ENCODE measurements at places on chromosomes 7 and 10.

- DNase-seq = no peak
Measured at GRCh38 chr7:132065193-132065988, 509.0 kb upstream of the PODXL start.

DNA sequence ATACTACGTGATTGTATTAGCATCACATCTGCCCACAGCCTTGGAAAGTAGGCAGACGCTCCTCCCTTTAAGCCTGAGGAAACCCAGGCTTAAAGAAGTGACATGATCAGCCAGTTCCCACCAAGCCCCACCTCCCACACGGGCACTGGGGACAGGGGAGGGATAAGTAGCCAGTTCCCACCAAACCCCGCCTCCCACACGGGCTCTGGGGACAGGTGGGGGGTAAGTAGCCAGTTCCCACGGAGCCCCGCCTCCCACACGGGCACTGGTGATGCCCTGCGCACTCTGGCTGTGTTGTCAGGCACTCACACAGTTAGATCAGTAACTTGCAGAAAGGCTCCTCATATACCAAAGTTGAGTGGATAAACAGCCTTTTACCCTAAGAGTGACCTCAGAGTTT is 606.8 kb downstream of the PTPRN2 start:
- no peak for DNase-seq

DNA sequence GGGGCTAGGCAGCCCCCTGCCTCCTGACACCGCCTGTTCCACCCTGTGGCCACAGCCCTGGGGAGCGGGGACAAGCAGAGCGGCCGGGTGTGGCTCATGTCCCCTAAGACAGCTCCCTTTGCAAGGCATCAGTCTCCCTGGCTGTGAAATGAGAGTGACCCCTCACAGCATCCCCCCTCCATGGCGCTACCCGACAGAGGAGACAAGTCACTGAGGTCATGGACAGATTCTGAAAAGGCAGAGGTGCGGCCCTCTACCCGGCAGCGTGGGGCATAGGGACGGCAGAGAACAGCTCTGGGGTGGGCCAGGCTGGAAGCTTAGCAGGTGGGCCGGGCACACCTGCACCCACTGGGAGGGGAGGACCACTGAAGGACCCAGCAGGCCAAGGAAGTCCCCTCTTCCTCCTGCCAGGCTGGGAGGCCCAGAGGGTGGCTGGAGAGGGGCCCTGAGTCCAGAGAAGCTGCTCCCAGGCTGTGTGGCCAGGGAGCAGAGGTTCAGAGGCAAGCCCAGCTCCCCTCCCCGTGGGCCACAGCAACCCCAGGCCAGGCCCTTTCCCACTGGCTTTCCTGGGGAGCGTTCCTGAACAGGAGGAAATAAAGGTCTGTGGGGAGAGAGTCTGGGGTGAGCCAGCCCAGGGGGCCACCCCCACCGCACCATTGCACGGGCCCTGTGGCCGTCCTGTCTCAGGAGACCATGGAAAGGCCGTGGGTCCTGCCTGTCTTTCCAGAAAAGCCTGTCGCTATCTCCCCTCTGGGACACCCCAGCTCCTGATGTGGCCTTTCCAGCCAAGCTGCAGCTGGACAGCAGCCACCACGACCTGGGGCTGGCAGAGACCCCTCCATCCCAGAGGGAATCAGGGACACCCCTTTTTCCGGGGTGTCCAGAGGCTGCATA is 1.7 kb downstream of the ADAP1 start:
- no peak for DNase-seq

DNA sequence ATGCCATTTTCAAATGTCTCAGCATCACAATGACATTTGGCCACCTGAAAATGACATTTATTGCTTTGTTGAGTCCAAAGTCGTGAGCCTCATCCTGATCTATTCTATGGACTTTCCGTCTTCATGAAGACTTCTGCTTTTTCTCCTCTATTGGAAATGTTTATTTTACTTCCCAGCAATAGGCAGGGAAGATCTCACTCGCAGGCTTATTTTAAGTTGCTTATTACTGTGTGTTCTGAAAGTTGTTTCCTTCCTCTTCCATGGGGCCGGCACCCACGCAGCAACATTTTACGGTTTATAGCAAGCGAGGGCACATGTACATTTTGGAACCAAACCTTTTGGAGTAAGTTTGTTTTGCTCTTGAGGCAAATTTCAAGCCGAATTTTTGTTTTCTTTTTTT is 221.0 kb upstream of the KLF6 start:
- DNase-seq = no peak

- DNase-seq = no peak
Measured at GRCh38 chr10:6719561-6719960, 139.5 kb upstream of the PRKCQ start.

Measured in stimulated activated CD8-positive, alpha-beta memory T cell treated with anti-CD3 and anti-CD28 coated beads, Interleukin-4, amount 100 ng/mL, for 1 hour (primary cell).